ENCODE measurements at places on chromosomes 2 and 18. TPM values are rescaled to one million over a fixed set of nuclear protein-coding genes. Genes with fewer than 3 reads are reported as not detected.

KATNAL2 gene
- total RNA-seq = not detected

PLB1 gene
- total RNA-seq = 2.0 TPM

AQP12A gene
- not detected for total RNA-seq

FBXO15 gene
- not detected for total RNA-seq

GRCh38 chr2:105969552-105969951 lies 224.5 kb downstream of the UXS1 start:
- no peaks in the 10 kb centered on the region for H3K36me3 ChIP-seq
- no peaks in the 10 kb centered on the region for H3K4me1 ChIP-seq
- DNase-seq = no peak
- no peak overlapping the region for H3K27ac ChIP-seq
- no peaks in the 10 kb centered on the region for H3K27me3 ChIP-seq

DNA sequence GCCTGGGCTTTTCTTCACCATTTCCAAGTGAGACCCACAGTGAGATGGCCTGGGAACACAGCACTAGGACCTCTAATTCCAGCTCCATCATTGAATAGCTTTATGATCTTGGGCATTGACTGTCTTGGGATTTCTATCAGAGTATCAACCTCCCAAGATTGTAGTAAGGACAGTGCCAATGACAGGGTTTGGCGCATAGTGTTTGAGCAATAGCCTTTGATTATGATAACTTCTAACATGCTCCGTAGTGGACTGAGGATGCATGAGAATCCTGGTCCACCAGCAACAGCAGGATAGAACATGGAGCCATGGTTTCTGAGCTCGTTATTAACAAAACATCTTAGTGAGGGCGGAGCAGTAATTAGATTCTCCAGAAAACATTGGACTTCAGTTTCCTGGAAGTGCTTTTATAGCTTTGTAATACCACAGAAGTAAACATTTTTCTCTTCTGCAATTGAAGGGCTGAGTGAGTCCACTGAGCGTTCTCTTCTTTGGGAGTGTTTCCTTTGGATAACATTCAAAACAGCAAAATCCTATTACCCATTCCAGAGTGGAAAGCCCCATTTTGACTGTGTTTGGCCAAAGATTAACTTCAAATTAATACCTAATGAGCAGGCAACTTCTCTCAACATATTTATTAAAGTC lies 63.7 kb downstream of the IL1R2 start:
- H3K36me3 ChIP-seq = no peaks in the 10 kb centered on the region
- no peak overlapping the region for H3K27ac ChIP-seq

- H3K27me3 ChIP-seq = no peaks in the 10 kb centered on the region
- H3K4me1 ChIP-seq = no peaks in the 10 kb centered on the region
- no peak overlapping the region for H3K4me3 ChIP-seq
- peaks cover 9% of the 10 kb centered on the region for H3K36me3 ChIP-seq
Measured at GRCh38 chr2:174171686-174172445, 76.5 kb downstream of the OLA1 start.

- H3K27me3 ChIP-seq = no peaks in the 10 kb centered on the region
- DNase-seq = no peak
- H3K4me1 ChIP-seq = no peaks in the 10 kb centered on the region
- no peak overlapping the region for H3K4me3 ChIP-seq
Measured at GRCh38 chr2:43039376-43040080, 186.9 kb downstream of the ZFP36L2 start.
